Right renal pelvis (tissue), 4 donors: ENCODE measurements at places on chromosomes 4 and X. TPM values are rescaled to one million over a fixed set of nuclear protein-coding genes. Genes with fewer than 3 reads are reported as not detected.

DNA sequence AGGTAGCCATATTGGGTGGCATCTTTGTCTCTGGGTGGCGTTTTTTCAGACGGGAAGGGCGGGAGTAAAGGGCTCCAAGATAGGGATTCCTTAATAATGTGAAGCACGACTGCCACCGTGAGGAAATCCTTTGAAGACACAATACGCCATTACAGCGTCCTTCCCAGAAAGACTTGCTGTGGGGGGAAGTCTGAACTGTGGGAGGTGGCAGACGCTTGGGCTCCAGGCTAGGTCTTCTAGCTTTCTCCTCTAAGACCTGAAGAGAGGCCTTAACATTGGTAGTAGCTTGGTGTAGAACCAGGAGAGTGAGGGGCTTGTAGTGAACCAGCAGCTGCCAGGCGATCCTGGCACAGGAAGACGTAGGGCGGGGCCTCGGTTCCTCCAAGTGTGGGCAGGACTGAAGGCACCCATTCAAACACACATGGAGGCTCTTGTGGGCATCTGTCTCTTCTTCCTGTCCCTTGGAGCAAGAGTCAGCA, 197.3 kb downstream of the OR13H1 start:
- DNase-seq = no peak

DNA sequence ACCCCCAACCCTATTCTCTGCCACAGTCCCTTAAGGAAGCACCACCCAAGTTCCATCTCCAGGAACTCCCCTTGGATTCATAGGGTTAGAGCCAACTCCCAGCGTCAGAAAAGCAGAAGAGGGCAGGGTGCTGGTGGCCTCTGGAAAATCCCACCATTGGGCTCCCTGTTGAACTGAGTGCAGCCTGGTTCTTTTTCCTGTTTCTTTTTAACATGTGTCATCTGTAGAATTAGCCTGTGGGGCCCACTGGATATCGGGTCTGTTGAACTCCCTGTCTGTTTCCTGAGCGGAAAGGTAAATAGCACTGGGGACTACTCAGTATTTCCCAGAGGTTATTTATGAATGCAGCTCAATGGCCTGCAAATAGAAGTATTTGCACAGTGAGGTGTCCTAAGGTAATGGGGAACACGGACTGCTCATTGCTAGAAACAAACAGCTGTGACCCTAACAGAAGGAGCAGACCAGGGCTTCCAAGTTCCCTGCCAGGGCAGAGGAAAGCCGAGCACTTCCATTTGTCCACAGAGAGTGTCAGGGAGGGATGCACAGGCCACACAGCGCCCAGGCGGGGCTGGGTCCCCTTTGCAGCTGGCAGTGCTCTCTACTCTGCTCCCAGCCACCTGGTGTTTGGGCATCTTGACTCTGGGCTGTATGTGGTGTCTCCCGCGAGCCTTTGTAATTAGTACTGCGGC, 102.6 kb downstream of the FHDC1 start:
- DNase-seq = no peak

DNA sequence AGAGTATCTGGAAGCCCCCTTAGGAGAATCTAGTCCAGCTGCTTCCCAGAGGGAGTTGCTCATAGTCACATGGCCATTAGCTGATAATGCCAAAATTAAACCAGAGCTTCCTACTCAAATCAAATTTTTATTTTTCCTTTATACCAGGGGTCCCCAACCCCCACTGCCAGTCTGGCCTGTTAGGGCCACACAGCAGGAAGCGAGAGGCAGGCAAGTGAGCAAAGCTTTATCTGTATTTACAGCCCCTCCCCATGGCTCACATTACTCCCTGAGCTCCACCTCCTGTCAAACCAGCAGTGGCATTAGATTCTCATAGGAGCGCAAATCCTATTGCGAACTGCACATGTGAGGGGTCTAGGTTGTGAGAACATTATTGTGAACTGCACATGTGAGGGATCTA, 19.2 kb upstream of the TNIP3 start:
- no peak for DNase-seq

- DNase-seq = no peak
These were observed 29.7 kb upstream of the FGF2 start for GRCh38 chr4:122796801-122797404.

DNA sequence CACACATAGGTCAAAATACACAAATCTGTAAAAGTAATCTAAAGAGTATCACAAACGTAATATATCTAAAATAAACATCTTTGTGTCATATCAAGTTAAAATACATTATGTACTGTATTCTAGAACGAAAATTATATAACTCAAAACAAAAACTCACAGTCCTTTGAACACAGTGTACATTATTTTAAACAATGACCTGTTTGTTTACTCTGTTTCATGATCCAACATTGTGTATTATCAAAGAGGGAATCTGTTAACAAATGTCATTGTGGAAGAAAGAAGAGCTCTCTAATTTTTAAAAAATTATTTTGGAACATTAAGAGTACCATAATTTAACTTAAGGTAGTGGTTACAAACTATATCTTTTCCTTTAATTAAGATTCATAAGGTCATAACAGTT, 144.1 kb downstream of the FRYL start:
- DNase-seq = no peak

- no peak for DNase-seq
These were observed 57.2 kb downstream of the NHS start for GRCh38 chrX:17432158-17432557.

DNA sequence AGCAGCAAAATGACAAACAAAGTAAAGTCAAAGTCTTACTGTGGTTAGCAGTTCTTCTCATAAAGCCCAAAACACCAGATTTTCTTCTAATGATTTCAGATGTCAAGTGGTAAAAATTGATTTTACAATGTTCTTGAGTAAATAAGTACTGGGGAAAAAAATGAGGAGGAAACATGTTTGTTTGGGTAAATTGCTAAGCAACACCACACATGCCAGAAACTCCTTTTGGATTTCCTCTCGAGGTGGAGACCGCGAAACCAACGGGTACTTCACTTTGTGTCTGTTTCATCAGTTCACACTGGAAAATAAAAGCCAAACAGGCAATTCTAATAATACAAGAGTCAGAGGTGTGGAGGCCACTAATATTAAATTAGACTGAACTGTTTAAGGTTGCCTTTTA, 4.6 kb upstream of the PKD2 start:
- no peak for DNase-seq

- DNase-seq = no peak
These were observed 2.8 kb upstream of the NKX1-1 start for GRCh38 chr4:1409079-1409478.

GRCh38 chr4:54016504-54016903, 47.9 kb downstream of the CHIC2 start:
- DNase-seq = no peak

DNA sequence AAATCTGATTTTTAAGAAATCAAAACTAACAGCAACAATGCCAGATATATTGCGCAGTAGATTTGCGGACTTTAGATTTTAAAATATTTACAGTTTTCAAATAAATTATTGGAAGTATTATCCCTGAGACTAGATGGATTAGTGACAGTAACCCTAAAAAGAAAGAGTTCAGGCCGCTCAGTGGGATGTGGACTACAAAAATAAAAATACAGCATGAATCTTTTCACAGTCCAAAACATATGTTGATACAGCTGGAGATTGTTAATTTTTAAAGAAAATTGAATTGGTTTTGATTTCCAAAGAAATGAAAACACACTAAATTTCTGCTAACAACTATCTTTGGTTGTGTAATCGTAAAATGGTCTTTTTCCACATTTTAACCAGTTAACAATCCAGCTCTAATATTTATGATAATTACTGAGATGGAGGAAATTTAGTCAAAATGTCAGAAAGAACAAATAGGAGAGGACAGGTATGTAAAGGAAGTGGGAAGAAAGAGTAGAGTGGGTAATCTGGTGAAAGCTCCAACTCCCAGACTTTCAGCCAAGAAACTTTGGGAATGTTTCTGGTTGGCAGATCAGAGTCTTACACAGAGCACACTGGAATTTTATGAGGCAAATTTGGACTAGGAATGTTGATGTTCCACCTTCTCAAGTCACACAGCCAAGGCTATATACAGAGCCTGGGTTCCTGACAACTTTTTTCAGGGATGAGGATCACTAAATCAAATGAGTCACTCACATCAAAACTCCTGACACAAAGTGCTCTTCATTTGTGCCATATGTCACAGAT, 15.1 kb downstream of the C4orf36 start:
- DNase-seq = no peak

- no peak for DNase-seq
These were observed 1272.1 kb downstream of the ARAP2 start for GRCh38 chr4:34972189-34972588.

DNA sequence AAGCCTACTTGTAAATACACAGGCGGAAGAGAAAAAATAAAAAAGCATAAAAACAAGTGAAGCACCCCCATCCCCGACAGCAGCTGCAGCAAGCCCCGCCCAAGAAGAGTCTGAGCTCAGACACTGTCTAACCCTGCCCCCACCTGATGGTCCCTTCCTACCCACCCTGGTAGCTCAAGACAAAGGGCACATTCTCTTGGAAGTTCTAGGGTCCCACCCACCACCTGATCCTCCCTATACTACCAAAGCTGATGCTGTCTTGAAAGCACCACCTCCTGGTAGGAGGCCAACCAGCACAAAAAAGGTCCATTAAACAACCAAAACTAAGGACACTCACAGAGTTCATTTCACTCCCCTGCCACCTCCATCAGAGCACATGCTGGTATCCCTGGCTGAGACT, 308.2 kb downstream of the KLHL13 start:
- no peak for DNase-seq

DNA sequence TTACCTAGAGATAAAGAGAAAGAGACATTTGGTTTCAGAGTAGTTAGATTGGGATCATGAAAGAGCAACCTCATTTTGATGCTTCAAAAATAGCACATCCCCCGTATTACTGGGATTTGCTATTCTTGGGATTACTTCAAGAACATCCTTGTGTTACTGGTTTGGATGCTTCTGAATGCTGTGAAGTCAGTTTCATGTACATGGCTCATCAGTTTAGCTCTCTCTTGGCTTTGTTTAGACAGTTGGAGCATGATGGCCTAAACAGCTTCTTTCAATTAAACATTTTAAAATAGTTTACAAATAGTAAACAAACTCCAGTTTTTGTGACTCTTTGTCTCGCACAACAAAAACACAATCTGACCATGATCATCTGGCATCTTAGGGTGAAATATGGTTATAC, 23.9 kb downstream of the HTT start:
- DNase-seq = no peak

DNA sequence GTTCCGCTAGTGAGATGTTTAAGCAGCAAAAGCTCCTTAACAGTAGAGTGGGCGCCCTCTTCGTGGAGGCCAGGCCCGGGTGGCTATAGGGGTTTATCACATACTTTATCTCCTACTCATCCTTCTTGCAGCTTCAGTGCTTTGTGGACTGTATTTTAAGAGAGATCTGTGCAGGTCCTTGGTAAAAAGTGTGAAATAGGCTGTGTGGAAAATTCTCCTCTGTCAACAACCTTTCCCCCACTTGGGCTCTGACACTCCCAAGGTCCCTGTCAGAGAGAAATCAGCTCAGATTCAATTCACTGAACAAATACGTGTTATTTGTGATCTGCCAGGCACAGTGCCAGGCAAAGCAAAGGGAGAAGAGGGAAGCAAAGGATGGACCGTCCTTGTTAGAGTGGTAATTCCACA, 214.3 kb upstream of the PPARGC1A start:
- no peak for DNase-seq

GRCh38 chr4:141890279-141890678, 253.9 kb downstream of the IL15 start:
- DNase-seq = no peak

GRCh38 chr4:46441136-46441859, 51.4 kb upstream of the GABRA2 start:
- DNase-seq = no peak

GRCh38 chrX:153319295-153320046, 2.1 kb downstream of the PNMA6F start:
- no peak for DNase-seq

DNA sequence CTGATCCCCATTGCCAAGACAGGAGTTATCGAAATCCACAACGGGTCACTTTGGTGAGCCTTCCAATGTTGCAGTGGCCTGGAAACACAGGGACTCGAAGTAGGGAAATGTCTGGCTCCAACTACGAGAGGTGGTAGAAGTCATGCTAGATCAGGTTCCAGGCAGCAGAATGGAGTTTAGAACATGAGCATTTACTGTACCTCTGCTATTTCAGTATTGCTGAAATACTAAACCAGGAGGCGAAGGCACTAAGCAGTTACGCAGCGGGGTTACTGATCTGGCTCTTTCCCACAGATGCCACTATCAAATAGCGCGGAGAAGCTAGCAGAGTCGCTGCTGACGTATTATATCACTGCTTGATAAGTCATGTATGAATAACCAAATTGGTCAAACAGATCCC, 56.3 kb downstream of the PTCHD1 start:
- no peak for DNase-seq

GRCh38 chrX:7047951-7048350, 99.6 kb upstream of the STS start:
- DNase-seq = no peak

DNA sequence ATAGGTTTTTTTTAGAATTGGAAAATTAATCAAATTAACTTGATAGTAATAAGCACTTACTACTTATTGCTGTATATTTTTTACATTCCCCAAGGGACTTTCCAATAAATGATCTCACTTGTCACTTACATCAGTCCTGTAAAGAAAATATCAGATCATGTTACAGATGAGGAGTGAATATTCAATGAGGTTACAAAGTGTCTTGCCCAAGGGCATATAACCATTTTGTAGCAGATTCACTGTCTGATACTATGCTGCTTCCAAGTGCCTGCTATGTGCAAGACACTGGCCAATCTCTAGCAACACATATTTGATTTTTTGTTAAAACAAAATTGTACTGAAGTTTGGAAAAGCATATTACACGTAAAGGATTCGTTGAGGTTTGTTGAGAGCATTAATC, 1287.7 kb downstream of the FAM133A start:
- no peak for DNase-seq

- DNase-seq = no peak
These were observed 134.4 kb downstream of the MAD2L1 start for GRCh38 chr4:119932277-119932676.

DNA sequence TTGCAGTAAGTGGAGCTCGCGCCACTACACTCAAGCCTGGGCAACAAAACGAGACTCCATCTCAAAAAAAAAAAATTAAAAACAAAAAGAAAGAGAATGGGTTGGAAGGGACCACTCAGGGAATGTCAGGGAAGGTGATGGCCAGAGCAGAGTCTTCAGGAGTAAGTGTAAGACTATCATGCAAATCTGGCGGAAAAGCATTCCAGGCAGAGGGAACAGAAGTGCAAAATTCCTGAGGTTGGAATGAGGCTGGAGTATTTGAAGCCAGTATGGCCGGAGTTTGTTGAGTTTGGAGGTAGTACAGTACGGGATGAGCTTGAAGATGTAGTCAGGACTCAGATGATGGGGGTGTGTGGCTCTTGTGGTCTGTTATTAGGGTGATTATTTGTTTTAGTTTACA, 7.4 kb downstream of the GALNT7 start:
- DNase-seq = no peak

RTL3 gene
- not detected for polyA plus RNA-seq

PAGE4 gene
- 0.90 TPM for polyA plus RNA-seq

PGAM4 gene
- polyA plus RNA-seq = not detected

NOA1 gene
- polyA plus RNA-seq = 24.1 TPM

FAM149A gene
- polyA plus RNA-seq = 52.2 TPM

KIT gene
- 16.2 TPM for polyA plus RNA-seq

ENPP6 gene
- polyA plus RNA-seq = 6.6 TPM

ADGRL3 gene
- 28.6 TPM for polyA plus RNA-seq

MAGED4 gene
- 26.4 TPM for polyA plus RNA-seq

HTRA3 gene
- polyA plus RNA-seq = 10.7 TPM
